ELR (cell line): ENCODE measurements at places on chromosomes 12 and 14.

DNA sequence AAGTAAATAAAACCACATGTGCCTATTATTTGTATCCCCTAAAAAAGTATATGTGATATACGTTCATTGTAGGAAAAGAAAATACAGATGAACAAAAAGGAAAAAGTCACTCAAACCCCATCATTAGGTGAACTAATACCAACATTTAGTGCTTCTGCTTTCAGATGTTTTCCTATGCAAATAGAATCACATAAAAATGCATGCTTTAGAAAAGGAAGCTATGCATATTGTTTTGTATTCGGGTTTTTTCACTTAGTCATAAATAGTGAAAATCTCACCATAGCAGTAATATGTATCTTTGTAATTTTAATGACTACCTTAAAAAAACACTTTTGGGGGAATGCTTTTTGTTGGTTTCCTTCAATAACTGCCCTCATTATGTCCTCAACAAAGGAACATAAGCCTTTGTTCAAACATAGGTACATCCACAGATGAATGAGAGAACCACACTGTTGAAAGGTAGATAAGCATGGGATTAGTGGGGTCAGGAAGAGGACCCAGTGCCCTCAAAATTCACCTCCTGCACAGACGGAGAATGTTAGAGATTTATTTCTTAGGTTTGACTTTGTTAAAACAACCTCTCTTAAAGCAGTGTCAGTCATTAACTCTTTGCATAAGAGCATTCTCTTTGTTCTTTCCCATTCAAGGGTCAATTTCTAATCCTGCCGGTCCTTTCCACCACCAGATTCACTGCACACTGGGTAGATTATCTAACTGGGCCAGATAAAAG lies 6.5 kb downstream of the AMDHD1 start:
- DNase-seq = no peak

GRCh38 chr14:92958373-92959188 lies 35.6 kb downstream of the CHGA start:
- no peak for DNase-seq

GRCh38 chr12:114406316-114406983 lies 506 bp upstream of the TBX5 start:
- peak; percentile 76 for DNase-seq

- no peak for DNase-seq
These were observed 158.0 kb downstream of the RAD51B start for GRCh38 chr14:67977434-67978034.

- peak; percentile 99 for DNase-seq
These were observed at the start of gene NFYB for GRCh38 chr12:104137902-104138796. TSS of gene NFYB (minus strand) at chr12:104138210. CDS start at chr12:104135453, 2,757 bp downstream.

GRCh38 chr12:52552055-52552454 lies 890 bp downstream of the KRT71 start:
- DNase-seq = no peak

DNA sequence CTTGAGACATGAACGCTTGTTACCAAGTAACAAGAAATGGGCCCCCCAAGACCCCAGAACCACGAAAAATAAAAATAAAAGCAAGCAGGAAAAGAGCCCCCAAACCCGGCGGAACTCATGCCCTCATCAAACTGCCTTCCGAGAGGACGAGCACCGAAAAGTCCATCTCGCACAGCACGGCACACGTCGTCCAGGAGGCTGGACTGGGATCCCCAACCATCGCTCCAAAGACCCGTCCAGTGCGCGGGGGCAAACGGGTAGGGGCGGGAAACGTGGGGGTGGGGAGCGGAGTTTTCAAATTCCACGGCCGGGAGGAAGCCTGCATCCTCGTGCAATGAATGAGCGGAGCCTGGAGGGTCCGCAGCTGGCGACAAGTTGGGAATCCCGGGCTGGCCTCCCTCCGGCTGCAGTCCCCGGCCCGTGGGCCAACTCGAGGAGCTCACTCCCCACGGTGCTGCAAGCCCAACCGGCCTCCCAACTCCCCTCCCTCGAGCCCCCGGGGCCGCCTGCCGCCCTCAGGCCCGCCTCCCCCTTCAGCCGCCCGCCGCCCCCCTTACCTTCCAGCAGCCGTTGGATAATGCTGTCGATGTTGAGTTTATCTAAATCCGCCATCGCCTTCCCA lies 484 bp downstream of the PPP1CC start:
- peak; percentile 46 for DNase-seq

GRCh38 chr14:93343266-93343665 lies 3.7 kb upstream of the COX8C start:
- DNase-seq = no peak

DNA sequence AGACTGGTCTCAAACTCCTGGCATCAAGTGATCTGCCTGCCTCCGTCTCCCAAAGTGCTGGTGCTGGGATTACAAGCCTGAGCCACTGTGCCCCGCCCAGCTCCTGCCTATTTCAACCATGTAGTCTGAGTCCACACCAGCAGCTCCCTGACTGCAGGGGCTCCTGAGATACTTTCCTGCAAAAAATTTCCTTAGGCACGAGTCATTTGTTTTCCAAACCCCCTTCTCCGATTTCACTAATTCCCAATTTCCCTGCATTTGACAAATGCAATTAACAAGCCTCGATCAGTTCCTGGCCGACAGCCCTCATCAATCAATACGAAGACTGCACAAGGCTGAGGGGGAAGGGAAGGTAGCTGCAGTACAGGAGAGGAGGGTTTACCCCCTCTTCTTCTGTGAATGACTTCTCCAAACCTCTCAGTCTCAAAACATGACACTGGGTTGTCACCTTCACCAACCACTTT lies 10.1 kb downstream of the PSMB5 start:
- DNase-seq = no peak

DNA sequence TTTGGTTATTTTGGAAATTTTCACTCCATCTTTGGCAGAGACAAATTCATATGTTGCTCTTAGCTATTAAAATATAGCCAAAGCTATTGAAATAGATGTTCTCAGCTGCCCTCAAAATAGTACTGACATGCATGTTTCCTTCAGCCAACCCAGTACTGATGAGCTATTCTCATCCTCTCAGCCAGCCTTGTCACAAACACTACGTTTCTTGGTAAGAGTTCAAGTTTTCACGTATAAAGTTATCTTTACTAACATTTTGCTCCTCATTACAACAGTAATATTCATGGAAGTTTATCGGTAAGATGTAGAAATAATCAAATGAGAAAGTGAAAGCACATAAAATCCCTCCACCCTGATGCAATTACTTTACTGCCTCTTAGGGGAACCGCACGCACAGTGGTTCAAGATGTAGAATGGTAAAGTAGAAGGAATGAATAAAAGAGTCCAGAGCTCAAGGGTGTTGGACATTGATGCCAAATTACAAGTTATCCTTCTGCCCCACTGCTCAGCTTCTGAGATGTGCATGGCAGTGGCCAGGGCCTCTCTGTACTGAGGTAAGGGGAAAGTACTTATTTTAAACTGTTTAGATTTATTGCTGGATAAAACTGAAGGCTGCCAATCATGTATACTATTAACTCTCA lies 20.7 kb downstream of the GCH1 start:
- peak; percentile 51 for DNase-seq

GRCh38 chr12:3536096-3536875 lies 45.3 kb downstream of the PRMT8 start:
- DNase-seq = no peak

GRCh38 chr14:102750376-102750775 lies 26.9 kb upstream of the TRAF3 start:
- no peak for DNase-seq

- DNase-seq = no peak
These were observed 134.6 kb downstream of the PTPRR start for GRCh38 chr12:70785896-70786295.

GRCh38 chr12:67991158-67991557 lies 1.9 kb downstream of the IFNG-AS1 start:
- DNase-seq = no peak

DNA sequence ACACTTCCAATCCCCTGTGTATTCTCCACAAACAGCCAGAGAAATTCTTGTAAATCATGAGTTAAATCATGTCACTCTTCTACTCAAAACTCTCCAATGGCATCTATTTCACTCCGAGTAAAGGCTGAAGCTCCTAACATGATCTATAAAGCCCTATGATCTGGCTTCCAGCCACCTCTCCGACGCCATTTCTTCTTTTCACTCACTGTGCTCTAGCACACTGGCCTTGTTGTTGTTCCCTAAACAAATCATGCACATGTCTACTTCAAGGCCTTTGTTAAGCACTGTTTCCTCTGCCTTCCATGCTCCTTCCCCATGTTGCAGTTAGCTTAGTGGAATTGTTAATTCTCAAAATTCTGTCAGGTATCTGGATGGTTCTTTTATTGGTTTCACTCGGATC lies 30.1 kb upstream of the MTERF2 start:
- no peak for DNase-seq

- peak; percentile 52 for DNase-seq
These were observed 4.6 kb downstream of the FAM177A1 start for GRCh38 chr14:35050652-35051051.

GRCh38 chr12:2439332-2440100 lies 355.3 kb upstream of the FKBP4 start:
- DNase-seq = no peak
